ENCODE measurements at places on chromosomes 3 and 15.

DNA sequence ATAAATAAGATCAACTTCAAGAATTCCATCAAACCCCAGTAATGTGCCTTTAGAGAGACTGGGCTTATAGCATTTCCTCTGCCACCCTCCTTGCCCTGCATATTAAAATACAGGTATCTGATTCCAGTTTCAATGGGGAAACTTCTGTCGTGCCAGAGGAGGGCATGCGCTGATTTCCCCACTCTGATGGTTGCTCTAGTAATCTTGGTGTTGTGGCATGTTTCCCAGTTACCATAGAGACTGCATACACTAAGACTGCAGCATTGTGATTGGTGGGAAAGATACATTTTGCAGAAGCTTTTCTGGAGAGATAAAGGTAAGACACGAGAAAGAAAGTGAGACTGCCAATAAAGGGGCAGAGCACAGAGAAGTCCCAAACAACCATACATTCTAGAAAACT, 225.6 kb downstream of the TIGIT start:
- no peaks in the 10 kb centered on the region for H3K4me1 ChIP-seq
- H3K36me3 ChIP-seq, result no peaks in the 10 kb centered on the region
- H3K4me3 ChIP-seq, result no peak overlapping the region

DNA sequence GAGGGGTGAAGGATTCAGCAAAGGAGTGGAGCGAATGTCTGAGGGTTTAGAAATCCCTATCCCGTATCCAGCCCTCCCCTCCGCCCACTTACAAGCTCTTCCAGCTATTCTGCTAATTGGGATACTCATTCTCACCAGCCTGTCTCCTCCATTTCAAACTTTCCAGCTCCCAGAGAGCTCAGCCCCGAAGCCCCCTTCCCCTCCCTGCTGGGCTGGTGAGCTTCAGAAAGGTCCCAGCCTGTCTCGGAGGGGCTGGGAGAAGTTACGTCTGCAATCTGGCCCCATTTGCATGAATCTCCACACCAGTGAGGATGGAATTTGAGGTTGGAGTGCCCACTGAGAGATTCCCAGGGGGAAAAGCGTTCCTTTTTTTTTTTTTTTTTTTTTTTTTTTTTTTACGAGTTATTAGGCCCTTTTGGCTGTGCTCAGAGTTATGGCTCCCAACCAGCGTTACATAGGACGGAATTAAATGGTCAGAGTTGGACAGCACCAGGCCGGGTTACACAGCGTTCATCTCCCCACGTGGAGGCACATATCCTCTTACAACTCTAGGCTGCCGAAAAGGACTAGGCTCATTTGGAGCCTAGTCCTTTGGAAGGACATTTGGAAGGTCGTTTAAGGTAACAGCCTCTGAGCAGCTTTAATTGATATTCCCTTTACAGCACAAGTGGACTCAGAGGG, 34.6 kb downstream of the FGD5 start:
- peaks cover 13% of the 10 kb centered on the region for H3K27me3 ChIP-seq
- no peak for DNase-seq
- no peak overlapping the region for H3K4me3 ChIP-seq
- no peaks in the 10 kb centered on the region for H3K4me1 ChIP-seq

- H3K4me1 ChIP-seq, result peaks cover 7% of the 10 kb centered on the region
- no peak overlapping the region for H3K4me3 ChIP-seq
- no peak for DNase-seq
- no peaks in the 10 kb centered on the region for H3K27me3 ChIP-seq
Observed at GRCh38 chr3:149713730-149714654, 38.3 kb downstream of the COMMD2 start.

DNA sequence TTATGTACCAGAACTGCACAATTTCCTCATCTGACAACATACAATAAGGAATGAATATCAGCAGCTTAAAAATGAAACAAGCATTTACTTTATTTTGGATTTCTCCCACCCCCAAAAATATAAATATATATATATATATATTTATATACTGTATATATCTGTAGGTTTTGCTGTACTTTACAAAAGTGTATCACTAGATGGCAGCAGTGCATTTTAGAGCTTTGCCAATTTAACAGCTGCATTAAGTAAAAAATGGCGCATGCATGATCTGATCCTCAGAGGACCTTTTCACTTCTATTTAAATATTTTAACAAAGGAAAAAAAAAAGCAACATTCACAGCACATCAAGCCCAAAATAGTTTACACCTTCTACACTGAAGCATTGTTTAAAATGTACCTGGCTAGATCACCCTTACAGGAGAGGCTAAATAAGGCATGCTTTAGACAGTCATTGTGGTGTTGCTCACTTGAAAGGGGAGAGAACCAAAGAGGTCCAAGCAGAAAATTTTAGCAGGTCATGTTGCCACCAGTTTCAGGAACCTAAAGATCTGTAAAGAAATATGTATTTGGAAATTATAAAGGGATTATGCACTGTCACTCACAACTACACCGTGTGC, 72.6 kb downstream of the NPTN start:
- H3K4me1 ChIP-seq, result peaks cover 36% of the 10 kb centered on the region
- DNase-seq, result peak; percentile 67
- peaks cover 28% of the 10 kb centered on the region for H3K36me3 ChIP-seq
- no peak overlapping the region for H3K4me3 ChIP-seq
- H3K27ac ChIP-seq, result peak overlapping the region; percentile 63
- H3K27me3 ChIP-seq, result no peaks in the 10 kb centered on the region

GRCh38 chr3:94012185-94012584, 16.2 kb downstream of the STX19 start:
- H3K4me1 ChIP-seq, result no peaks in the 10 kb centered on the region
- no peak overlapping the region for H3K27ac ChIP-seq
- peaks cover 5% of the 10 kb centered on the region for H3K36me3 ChIP-seq
- no peak overlapping the region for H3K4me3 ChIP-seq
- H3K27me3 ChIP-seq, result no peaks in the 10 kb centered on the region
- no peak for DNase-seq

DNA sequence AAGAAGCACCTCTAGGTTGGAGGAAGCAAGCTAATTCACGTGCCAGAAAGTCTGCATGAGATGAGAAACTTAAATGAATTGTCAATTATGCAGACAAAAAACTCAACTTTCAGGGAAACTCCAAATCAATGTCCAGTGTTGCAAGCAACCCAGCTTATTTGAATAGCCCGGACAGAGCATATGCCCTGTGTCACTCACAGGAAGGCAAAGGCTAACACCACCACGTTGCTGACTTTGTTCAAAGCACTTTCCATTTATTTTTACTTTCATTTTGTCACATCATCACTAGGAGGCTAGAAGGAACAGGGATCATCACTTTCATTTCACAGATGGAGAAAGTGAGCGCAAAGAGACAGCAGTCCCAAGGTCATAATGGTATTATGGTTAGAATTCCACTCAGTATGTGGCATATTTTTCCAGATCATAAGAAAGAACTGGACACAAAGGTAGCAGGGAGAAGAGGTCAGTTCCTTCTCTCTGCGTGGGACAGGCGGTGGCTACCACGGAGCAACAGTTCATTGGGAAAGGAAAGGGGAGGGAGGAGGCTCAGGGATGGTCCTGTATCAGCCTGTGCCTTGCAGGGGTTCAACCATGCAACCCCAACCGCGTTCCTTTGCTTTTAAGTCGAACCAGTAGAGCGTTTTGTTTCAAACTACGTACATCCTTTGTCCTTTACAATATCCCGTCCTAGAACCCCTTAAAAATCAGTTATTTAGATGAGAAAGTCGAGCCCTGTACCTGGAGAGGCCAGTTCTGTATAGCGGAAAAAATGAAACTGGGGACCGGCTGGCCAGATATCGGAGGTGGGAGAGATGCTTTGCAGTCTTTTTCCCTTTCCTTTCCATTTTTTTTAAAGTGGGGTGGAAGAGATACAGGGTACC, 1.1 kb downstream of the HEG1 start:
- H3K27me3 ChIP-seq, result peaks cover 4% of the 10 kb centered on the region
- peak; percentile 66 for DNase-seq
- H3K27ac ChIP-seq, result peak overlapping the region; percentile 90
- peaks cover 75% of the 10 kb centered on the region for H3K4me1 ChIP-seq

DNA sequence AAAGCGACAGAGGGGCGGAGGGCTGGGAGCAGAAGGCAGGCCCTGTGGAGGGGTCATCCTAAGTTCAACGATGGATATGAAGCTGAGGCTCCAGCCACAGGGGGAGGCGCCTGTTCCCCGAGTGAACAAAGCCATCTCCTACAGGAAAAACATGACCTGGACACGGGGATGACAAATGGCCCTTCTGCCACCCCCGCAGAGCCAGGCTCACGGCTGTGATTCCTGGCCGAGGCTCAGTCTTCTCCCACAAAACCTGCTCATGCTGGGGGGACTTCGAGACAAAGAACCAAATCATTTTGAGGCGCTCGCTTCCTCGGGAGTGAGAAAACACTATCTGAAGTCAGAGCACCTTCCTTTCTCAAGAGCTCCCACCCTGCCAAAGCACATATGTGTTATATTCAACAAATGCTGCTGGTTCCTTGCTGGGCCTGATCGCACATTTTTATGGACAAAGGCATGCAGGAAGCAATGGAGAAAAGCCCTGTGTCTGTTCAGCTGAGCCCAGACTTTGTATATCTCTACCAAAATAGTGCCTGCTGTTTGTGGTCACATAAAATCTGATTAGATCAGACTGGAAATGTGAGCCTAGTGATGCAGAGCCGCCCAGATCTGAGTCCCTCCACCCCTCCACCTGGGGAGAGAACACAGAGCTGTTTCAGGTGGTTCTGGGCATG, 5.6 kb downstream of the RBP1 start:
- H3K27ac ChIP-seq, result no peak overlapping the region
- no peaks in the 10 kb centered on the region for H3K36me3 ChIP-seq
- DNase-seq, result no peak
- H3K4me1 ChIP-seq, result no peaks in the 10 kb centered on the region
- no peaks in the 10 kb centered on the region for H3K27me3 ChIP-seq

DNA sequence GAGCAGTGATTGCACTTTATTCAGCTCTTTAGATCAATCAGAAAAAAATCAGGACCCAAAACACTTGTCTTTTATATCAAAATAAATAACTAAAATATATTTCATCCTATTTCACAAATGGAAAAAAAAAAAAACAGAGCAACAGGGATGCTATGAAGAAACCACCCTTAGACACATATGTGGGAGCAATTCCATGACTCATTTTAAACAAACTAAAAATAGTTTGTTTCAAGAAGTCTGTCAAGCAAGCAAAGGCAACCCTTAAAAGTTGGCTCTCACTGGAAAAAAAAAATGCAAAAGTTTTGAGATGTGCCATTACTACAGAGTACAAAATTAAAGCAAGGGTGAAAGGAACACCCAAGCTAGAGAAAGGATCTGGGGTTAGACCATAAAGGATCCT, 5.7 kb downstream of the ATP13A3 start:
- H3K4me3 ChIP-seq, result peak overlapping the region; percentile 41
- peaks cover 46% of the 10 kb centered on the region for H3K4me1 ChIP-seq
- H3K27ac ChIP-seq, result peak overlapping the region; percentile 78
- DNase-seq, result peak; percentile 70
- H3K36me3 ChIP-seq, result peaks cover 30% of the 10 kb centered on the region

DNA sequence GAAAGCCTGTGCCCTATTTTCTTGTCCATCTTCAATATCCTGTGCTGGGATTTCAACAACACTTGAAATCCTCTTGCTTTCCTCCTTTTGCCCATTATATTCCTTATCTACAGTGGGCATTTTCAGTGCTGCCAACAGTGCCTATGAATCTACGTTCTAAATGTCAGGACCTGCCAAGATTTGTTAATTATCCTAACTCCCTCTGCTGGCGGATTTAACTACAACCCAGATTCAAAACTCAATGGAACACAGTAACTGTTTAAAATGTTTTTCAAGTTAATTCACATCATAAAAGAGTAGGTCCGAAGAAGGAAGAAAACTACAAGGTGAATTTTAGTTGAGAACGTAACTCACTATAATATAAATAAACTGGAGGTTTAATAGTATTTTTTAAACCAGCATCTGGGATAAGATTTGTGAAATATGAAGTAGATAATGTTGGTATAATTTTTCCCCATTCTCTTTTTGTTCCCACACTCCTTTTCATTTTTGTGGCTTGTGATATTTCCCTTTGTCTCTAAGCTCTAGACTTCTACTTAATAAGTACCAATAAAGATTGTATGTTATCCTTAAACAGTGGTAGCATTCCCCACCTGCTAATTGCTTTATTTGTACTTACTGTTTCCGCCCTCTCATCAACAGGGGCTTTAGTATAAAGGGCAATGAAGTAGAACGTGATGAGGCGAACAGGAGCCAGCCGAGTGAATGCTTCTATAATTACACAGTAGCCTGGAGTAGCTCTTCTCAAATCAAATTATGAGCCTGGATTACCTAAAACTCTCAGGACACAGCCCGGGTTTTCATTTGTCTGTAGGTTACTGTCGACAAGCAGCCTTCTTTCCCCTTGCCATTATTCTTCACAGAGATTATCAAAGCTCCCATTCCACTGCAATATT, 302.5 kb upstream of the ATP11B start:
- H3K4me3 ChIP-seq, result no peak overlapping the region
- H3K27ac ChIP-seq, result no peak overlapping the region
- no peaks in the 10 kb centered on the region for H3K4me1 ChIP-seq
- DNase-seq, result no peak

DNA sequence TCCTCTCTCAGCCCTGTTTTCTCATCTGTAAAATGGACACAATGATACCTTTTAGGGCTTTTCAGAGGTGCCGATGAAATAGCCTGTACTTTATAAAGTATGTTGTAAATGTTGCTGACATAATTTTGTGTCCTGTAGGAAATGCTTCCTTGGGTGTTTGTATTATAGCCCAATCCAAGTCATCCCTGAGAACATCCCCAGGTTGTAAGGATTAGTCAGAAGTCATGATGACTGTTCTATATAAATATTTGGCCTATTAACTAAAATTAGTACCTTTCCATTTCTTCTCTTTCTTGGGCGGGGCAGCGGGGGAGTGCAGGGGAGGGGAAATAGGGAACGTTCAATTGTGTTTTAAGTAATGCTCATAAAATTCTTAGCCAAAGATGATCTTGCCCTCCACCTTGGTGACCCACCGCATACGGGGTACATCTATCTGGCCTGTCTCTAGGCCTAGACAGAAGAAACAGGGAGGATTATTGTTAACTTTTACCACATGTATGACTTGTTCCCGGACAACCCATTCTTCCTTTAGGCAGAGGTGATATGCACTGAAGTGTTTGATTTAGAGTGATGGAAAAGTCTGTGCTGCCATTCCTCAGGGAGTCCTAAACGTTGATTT, 120.7 kb downstream of the VGLL4 start:
- peak overlapping the region; percentile 66 for H3K27ac ChIP-seq
- H3K4me1 ChIP-seq, result peaks cover 36% of the 10 kb centered on the region
- no peak overlapping the region for H3K4me3 ChIP-seq
- peaks cover 12% of the 10 kb centered on the region for H3K36me3 ChIP-seq
